Inflammatory macrophage (primary cell): ENCODE measurements at places on chromosomes 5 and 9.

DNA sequence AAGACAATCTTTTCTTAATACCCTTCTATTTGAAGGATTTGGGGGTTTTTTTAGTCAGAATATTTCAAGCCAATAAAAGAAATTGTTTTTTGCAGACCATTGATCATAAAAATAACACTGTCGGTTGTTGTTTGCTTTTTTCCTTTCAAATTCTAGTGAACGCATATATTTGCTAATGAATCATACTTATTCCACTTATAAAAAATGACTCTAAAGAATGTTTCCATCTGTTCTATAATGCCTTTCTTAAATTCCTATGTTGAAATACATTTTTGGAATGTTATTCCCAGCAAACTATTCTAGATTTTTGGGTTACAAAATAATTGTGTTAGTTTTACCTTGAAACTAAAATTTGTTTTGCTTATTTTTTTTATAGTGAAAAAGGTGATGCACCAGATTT, 32.2 kb downstream of the CWC27 start:
- no peak for DNase-seq

DNA sequence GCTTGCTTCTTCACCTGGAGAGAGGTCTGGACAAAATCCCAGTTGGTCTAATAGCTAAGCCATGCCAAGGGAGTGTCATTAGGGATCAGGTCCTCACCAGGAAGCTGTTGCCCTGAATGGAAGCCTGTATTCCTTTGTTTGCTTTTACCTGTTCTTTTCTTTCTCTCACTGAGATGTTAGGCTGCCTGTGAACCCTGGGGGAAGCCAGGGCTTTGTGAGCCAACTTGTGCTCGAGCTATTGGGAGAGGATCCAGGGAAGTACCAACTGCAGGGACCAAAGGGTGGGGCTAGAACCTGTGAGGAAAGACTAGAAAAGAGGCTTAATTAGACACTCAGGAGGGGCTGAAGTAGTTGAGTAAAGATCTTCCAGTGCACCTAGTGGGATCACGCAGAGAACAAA, 451.2 kb upstream of the TLE4 start:
- no peak for DNase-seq

DNA sequence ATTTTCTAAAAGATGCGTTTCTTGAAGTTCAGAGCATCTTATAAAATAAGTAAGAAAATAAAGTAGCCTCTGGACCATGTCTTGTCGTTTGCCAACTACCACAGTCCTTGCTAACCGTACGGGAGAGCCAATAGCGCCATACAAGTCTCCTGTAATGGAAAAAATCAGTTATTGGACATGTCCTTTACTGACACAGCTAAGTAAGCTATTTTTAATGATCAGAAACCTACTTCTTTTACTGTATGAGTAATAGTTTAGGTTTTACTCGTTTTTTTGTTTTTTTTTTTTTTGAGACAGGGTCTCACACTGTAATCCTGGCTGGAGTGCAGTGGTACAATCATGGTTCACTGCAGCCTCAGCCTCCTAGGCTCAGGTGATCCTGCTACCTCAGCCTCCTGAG, 37.7 kb upstream of the RAPGEF6 start:
- no peak for DNase-seq

- no peak for DNase-seq
Observed at GRCh38 chr9:35842795-35843194, 13.8 kb downstream of the TMEM8B start.

GRCh38 chr5:17087035-17087434, 130.4 kb upstream of the BASP1 start:
- DNase-seq: no peak

GRCh38 chr9:4840018-4840417, 47.3 kb downstream of the RCL1 start:
- DNase-seq: no peak

DNA sequence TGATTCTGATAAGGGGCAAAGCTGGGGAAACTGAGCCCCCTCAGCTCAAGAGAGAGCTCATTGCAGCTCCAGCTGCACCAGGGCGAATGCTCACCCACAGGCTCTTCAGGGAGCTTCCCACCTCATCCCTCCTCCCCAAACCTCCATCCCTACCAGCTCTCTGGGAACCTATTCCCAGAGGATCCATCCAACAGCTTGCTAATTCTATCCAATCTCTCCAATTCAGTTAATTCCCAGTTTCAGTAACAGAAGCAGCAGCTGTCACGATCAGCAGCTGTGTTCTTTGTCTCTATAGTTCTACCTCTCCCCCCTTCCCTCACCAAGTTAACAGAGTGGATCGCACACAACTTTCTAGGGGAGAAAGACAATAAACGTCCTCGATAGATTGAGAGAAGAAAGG, 135.5 kb upstream of the EFNA5 start:
- no peak for DNase-seq

DNA sequence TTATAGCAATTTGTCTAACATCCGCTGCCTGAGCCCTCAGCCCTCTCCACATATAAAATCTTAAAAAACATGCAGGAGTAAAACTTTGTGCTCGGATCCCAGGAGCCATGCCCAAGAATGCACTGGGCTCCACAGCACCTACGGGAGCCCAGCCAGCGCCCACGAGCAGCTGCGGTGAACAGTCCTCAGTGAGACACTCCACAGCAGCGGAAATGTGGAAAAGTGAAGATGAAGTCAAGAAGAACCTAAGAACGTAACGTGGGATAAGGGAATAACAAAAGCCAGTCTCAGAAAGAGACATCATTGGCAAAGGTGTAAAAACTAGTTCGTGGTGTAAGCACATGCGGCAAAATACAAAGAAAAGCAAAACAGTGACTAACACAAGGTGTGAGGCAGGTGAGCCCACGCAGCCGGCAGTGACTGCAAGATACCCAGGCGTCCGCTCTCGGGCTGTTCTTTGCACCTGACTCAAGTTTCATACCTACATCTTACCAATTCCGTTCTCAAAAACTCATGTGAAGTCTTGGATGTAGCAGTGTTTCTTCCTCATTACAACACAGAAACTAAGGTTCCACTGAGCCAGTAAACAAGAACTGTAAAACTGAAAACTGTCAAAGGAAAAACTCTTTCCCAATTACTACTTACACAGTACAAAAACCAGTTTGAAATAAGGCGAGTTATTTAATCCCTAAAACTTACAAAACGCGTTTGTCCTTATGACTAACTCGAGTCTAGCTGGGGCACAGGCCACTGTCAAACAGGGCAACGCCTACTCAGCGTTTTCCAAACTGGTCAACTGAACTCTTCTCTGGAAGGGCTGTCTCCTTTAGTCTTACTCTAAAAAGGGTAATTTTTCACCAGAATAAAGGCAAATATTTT, 1.7 kb downstream of the CAMSAP1 start:
- peak; percentile 94 for DNase-seq

DNA sequence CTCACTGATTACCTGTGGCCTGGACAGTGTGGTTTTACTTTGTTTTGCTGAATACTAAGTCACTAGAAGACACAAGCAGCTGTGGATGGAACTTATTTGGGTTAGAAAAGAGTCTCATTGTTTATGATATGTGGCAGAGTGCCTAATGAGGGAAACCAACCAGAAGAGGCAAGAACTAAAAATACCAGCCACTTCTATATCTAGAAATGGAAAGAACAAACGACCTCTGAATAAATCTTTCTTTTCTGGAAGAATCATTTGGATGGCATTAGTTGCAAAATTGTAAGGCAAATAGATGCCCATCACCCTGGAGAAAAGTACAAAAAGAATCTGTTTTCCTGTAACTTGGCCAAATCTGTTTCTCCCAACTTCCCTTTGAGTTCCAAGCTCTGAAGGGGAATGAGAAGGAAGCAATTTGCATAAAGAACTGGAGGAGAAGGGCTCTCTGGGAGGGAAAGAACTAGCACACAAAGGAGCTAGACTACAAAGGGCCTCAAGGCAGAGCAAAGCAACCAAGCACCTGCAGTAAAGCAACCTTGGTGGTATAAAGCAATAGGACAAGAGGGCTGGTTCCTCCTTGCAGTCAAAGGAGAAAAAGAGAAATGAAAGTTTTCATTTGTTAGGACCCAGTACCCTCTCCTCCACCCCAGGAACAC, 455.4 kb downstream of the CAAP1 start:
- no peak for DNase-seq

GRCh38 chr9:78121488-78121887, 89.9 kb upstream of the GNAQ start:
- DNase-seq: peak; percentile 83

- DNase-seq: no peak
Observed at GRCh38 chr9:76866689-76867088, 39.2 kb downstream of the PRUNE2 start.

DNA sequence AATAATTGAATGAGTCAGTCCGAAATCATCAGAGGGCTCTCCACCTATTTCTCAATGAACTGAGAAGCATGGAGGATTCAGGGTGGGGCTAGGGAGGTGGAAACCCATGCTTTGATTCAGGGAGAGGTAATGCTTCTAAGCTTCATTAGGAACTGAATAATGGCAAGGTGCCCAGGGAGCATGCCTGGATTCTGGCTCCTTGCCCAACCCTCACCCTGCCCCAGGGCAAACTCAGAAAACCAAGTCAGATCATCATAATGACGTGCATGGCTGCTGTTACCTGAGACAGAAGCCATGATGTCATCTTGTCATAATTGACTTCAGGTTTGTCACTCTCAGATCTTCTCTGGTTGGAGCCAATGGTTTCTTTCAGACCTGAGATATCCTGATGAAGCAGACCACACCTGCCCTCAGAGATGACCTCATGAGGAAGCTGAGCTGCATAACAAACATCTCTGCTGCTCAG, 199.6 kb downstream of the SYK start:
- DNase-seq: no peak

DNA sequence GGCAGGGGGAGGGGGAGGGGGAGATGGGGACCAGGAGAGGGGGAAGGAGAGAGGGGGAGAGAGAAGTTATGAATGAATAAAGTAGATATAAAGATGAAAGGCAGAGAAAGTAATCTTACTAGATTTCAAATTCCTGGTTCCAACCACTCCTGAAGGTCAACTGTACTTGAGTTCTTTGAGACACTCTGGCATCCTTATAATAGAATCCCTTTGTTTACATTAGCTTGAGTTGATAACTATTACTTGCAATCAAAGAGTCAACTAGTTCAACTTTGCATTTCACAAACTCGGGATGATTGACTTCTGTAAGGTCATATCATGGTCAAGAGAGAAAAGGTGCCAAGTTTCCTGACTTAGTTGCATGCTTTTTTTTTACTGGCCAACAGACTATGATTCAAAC, 42.2 kb downstream of the BAAT start:
- DNase-seq: no peak

- DNase-seq: no peak
Observed at GRCh38 chr9:135506327-135507103, 6.0 kb downstream of the MRPS2 start.

DNA sequence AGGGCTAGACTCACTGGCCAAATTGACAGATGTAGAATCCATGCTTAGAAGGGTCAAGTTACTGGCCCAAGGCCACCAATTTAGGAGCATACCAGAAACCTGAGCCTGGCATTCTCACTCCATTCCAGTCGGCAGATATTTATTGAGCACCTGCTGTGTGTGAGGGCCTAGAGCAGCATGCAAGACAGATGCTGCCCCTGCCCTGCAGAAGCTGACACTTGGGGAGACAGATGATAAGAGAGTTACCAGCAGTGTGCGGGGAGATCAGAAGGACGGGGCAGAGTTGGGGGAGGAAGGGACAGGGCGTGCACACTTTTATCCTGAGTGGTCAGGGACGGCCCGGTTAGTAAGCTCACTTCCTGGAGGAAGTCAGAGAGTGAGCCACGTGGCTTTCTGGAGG, 111.5 kb upstream of the RAPGEF1 start:
- DNase-seq: no peak

GRCh38 chr5:16884595-16884994, 51.5 kb downstream of the MYO10 start:
- DNase-seq: no peak

GRCh38 chr9:135239100-135239768, 151.8 kb downstream of the OLFM1 start:
- DNase-seq: no peak

- DNase-seq: no peak
Observed at GRCh38 chr9:135326633-135327152, 152.9 kb upstream of the PPP1R26 start.

DNA sequence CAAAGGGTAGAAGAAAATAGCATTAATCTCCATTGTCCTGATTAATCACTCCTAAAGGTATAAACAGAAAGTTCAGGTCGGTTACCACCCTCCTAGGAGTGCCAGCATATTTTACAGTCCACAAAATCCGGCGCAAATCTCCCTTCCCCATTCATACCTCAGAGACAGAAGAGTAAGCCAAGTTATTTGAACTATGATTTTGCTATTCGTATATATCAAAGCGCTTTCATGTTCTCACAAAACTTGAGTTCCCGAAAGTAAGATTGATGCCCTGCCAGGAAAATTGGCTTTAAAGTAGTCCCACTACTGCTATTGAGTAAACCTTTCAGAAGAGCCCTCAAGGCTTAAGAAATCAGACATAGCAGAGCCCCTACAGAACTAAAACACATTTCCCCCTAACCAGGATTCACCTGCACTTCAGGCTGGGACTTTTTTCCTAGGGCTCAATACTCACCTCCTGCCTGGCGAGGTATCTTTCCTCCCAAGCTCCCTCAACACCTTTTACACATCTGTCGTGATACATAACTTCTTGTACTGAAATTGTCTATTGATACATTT, 21.8 kb upstream of the TRIM36 start:
- DNase-seq: no peak

DNA sequence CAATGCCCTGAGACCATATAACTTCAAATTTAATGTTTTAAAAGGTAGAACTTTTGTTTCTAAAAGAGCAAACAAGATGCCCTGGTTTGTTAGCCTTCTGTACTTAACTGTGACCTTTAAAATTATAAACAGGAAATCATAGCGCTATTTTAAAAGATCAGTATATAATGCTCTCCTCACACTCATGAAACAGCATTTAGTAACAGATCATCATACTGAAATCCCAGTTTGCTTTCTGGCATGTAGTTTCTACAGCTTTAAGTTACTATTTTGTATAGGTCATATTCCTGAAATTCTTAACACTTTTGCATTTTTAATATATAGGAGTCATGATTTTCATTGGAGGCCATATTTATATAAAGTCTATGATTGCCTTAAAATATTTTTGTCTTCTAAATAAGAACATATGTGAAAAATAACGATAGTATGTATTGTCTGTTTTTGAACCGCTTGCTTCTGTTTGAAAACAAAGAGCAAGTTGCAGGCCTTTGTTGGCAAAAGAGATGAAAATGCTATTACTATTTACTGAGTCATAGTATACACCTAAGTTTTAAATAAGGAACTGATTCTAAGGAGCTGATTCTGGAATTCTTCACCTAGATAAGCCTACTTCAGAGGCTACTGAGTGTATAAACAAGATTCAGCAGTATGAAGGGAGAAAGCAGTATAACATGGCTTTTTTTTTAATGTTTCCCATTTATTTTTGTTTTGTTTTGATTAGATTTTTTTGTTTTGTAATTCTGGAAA, 20.5 kb downstream of the SRFBP1 start:
- no peak for DNase-seq

GRCh38 chr5:18299166-18299565, 664.9 kb downstream of the TAF11L14 start:
- no peak for DNase-seq
